AG04449 (cell line): ENCODE measurements at places on chromosomes 16 and 17.

DNA sequence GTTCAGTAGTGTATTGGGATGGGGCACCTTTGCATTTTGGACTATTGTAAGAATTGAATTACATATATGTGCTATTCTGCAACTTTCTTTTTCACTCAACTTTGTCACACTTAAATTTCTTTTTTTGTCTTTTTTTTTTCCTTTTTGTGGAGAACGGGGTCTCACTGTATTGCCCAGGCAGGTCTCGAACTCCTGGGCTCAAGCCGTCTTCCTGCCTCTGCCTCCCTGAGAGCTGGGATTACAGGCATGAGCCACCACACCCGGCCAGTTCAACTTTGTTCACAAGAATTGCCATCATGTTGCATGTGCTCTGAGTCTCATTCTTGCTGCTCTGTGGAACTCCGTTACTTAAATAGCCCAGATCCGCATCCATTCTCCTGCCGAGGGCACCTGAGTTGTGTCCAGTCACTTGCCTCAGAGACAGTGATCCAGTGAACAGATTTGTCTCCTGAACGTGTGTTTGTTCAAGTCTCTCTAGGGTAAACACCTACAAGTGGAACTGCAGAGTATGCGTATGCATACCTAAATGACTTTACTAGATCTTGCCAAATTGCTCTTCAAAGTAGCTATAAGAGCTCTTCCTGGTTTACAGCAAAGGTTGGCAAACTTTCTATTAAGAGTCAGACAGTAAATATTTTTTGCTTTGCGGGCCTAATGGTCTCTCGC lies 3.4 kb upstream of the SLC38A10 start:
- DNase-seq = no peak

DNA sequence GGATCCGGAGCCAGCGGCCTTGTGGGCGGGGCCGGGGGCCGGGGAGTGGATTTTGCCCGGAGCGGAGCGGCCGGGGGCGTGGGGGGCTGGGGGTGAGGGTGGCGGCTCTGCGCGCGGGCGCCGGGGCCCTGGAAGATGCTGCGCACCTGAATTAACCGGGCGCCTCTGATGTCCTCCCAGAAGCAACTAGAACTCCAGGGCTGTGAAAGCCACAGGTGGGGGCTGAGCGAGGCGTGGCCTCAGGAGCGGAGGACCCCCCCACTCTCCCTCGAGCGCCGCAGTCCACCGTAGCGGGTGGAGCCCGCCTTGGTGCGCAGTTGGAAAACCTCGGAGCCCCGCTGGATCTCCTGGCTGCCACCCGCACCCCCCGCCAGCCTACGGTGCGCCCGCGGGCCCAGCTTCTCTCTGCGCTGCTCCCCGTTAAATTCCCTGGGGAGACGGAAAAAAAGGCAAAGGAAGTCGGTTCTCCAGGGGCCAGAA lies 549 bp downstream of the SLC26A11 start:
- no peak for DNase-seq

GRCh38 chr17:50533185-50533584 lies 650 bp downstream of the EPN3 start:
- DNase-seq = no peak

- DNase-seq = no peak
Measured at GRCh38 chr17:54907376-54907775, 6.7 kb downstream of the TOM1L1 start.

DNA sequence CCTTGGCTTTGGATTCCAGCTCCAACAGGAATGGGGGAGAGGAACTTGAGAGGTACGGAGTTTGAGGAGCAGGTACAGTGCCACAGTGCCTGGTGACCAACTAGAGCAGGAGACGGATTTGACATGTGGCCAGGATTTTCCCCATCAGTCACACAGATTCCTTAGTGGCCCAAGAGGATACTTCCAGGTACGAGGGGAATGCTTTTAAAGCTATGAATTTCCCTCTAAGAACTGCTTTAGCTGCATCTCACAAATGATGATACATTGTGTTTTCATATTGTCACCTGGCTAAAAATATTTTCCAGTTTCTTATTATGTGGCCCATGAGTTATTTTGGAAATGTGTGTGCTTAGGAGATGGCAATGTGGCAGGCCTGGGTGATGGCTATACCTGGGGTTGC lies 98.3 kb downstream of the ABCC6 start:
- no peak for DNase-seq
